Cortex of kidney (tissue), 1 donor: ENCODE measurements at places on chromosomes 11 and 22.

DNA sequence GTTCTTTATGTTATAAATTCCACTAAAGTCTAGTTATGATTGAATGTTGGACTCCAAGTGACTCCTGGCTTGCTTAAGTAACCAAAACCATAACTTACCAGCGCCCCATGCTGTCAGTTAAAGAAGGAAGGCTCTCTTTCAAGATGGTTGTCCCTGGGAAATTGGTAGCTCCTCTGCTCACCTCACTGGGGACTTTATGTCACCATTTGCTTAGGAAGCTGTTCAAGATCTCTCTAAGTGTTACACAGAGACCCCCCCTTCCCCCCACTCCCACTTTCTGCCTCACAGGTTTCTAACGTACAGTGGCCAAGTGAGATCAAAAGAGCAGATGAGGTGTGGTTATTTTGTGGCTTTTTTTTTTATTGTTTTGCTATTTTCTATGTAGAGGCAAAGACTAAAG, 301.8 kb downstream of the AASDHPPT start:
- no peak for DNase-seq

DNA sequence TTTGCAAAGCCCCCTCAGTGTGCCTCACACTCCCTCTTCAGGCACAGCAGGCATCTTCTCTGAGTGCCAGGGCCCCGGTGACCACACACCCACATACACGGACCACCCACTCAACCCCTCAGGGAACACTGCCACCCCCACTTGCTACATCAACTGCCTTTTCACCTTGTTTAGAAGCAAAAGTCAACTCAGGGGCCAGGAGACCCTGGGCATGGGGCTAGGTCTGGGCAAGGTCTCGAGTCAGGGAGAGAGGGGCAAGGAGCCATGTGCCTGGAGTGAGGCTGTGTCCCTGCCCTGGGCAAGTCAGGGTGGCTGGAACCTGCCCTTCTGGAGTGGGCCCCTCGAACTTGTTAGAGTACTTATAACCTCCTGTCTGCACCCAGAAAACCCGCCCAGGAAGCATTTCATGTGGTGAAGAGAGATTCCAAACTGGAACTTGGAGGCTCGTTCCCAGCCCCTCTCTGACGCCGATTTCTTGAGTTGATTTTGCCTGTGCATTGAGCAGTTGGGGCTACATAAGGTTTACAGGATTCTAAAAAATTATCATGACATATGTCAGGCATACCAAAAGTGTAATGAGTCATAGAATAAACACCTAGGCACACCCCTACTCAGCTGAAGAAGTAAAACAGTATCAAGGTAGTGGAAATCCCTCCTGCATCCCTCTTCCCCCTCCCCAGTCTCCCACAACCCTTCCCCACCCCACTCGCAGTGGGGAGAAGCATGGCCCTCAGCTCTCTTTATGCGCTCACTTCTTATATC, 74.3 kb downstream of the MYEOV start:
- DNase-seq, result no peak

GRCh38 chr11:36540998-36541397, 26.8 kb upstream of the RAG1 start:
- DNase-seq, result no peak

DNA sequence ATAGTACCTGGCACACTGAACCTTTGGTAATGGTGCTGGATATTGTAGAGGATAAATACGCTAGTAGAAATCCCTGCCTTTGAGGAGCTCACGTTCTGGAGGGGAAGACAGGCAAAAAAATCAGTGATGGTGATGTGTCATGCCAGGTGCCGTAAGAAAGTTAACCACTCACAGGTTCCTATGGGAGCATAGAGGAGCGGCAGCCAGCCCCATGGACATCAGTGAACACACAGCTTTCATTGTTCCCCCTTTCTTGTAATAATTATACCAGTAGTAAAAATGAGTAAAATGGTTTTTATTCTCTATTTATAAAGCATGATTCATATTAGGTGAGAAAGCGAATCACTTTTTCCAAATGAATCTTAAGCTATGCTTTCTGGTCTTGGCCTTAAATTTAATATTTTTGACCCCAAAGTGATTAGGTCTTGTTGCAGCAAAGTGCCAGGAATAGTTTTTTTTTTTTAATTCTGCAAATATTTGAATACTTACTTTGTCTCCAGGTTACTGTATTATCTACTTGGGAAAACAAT, 57.9 kb downstream of the UVRAG start:
- DNase-seq, result no peak

GRCh38 chr22:35307892-35308291, 8.2 kb downstream of the TOM1 start:
- no peak for DNase-seq

DNA sequence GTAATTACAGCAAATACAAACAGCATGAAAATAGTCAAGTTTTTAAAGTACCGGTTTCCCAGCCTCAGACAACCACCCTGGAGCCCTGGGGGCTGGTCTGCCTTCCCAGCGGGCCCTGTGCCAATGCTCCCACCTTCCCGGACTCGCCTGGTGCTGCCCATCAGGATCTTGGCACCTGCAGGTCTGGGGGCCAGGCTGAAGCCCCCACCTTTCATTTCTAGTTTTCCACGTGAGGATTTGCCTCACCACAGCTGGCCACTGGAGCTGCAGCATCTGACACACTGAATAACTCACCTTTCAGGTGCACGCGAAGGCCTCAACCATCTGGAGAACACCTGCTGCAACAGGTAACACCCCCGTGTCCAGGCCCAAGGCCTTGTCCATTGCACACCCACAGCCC, 108.7 kb upstream of the THY1 start:
- no peak for DNase-seq

- DNase-seq, result no peak
These were observed 44.6 kb downstream of the SPATA19 start for GRCh38 chr11:133800666-133801065.

DNA sequence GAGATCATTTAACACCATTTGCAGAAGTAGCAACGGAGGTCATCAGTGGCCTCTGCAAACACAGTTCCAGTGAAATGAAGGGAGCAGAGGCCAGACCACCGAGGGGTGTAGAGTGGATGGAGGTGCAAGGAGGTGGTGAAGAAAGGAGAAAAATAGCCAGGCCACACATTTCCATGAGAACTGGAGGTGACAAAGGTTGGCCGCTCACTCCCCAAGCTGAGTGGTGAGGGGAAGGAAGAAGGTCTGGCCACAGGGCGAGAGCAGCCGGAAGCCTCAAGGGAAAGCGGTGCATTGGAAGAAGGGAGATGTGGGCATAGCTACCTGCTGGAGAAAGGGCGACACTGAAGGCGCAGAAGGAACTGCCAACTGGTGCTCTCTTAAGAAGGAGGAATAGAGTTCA, 20.1 kb upstream of the TMPRSS4 start:
- DNase-seq, result no peak

DNA sequence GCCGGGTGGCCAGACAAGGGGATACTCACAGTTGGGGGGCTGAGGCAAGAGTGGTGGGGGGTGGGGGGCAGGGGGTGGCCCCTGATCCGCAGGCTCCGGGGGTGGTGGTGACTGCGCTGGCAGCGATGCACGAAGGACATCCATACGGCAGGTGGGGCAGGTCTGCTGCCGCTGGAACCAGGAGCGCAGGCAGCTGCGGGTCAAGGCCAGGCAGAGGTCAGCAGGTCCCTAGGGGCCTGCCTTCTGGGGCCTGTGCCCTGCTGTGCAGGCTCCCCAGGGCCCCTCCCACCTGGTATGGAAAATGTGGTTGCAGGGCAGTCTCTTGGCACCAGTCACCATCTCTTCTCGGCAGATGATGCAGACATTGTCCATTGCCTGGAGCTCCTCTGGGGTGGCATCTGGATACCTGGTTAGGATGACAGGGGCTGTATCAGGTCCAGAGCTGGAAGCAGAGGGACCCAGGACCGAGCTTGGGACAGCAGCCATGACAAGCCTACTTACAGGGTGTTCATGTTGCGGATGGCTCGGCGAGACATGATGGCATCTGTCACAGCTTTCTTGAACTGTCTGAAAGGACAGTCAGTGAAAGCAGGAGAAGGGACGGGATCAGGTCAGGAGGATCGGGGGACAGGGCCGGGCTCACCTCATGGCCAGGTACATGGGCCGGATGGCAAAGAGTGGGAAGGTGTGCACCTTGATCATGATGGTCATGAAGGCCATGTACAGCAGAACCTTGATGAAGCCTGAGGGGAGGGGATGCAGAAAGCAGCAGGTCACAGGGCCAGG, 3.5 kb downstream of the SYVN1 start:
- no peak for DNase-seq

DNA sequence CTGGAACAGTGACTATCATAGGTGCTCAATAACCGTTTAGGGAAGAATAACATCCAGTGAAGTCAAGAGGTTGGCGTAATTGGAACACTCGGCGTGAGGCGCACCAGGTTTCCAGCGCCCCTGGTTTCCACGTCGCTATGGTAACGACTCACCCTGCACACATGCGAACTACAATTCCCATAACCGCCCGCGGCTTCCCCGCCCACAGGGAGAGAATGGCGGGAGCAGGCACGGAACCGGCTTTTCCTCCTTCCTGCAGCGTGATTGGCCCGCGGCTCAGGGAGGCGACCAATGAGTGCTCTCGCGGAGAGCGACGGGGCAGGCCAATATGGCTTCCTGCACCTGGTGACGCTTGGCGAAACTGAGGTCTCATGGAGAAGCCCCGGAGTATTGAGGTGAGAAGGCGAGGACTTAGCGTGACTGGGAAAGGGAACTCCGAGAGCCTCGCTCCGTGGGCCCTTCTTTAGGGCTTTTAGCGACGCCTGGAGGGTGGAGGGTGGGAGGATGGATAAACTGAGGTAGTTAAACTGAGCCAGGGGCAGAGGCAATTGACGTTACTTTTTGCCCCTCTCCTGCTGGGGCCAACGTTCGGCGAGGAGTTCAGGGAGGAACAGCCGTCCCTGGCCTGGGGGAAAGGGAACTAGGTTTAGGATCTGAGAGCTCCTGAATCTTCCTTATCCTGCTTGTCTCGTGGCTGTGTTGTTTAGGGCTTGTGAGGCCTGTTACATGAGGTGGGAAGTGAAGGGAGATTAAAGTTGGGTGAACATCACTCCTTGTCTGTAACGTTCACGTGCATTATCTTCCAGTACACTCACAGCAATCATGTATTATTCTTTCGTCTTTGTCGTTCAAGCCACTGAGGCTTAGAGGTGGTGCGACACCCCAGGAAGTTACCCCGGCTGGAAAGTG, at the start of gene L3MBTL2:
L3MBTL2 (plus strand) TSS at position 321 of the 909 bp plus-strand sequence; CDS start at position 372, 51 bp downstream.
- DNase-seq, result peak; percentile 77

- DNase-seq, result no peak
These were observed 2.9 kb downstream of the PKNOX2 start for GRCh38 chr11:125167292-125167953.

GRCh38 chr22:48944433-48944750, 883.3 kb downstream of the BRD1 start:
- no peak for DNase-seq

- DNase-seq, result no peak
These were observed 89.8 kb downstream of the PDE2A start for GRCh38 chr11:72584293-72584938.

DNA sequence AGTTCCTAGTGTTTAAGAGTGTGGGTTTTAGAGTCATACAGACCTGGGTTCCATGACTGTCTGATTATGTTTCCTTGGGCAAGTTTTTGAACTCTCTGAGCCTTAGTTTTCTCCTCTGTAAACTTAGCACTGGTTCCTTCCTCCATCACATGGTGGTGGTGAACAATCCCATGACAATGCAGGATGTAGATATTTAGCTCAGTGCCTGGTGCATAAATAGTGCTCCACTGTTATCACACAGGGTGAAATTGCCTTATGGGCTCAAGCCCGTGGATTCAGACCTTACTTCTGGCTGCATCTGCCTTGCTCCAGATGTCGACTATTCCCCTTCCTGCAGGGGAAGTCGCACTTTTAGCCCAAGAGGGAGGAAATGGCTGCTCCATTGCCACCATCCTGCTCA, 62.7 kb downstream of the LDLRAD3 start:
- no peak for DNase-seq

- no peak for DNase-seq
These were observed 4.2 kb downstream of the MUC5B start for GRCh38 chr11:1226986-1227550.

GRCh38 chr11:88515002-88515401, 177.5 kb upstream of the CTSC start:
- DNase-seq, result no peak

DNA sequence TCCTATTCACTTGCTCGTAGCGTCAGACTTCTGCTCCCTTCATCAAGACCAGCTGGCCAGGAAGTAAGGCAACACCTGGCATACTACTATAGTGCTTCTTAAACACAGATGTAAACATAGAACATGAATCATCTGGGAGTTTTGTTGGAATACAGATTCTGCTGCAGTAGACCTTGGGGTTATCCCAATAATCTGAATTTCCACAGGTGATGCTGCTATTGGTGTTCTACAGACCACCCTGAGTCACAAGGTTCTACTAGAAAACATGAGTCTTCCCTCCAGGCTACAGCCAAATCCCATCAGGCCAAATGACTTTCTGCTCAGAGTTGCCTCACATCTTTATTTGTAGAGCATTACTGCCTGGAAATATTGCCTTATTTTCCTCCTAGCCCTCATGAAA, 175.2 kb downstream of the NELL1 start:
- no peak for DNase-seq

GRCh38 chr11:1992111-1992510, 5.5 kb downstream of the H19 start:
- no peak for DNase-seq

DNA sequence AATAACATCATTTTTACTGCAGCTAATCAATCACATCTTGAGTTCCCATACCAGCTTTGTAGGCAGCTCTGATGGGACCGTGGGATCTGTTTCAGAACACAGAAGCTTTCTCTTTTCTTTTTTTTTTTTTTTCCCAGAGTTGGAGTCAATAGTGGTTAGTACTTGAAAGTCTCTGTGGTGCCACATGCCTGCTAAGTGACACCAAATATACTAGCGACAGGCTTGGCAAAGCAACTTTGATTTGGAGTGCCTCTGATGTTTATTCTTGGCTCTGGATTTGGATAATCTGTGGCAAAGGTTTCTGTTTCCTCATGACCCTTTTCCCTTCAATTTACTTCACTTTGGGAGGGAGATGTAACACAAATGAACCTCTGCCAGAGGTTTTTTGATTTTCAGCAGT, 681.4 kb upstream of the TENM4 start:
- DNase-seq, result no peak

DNA sequence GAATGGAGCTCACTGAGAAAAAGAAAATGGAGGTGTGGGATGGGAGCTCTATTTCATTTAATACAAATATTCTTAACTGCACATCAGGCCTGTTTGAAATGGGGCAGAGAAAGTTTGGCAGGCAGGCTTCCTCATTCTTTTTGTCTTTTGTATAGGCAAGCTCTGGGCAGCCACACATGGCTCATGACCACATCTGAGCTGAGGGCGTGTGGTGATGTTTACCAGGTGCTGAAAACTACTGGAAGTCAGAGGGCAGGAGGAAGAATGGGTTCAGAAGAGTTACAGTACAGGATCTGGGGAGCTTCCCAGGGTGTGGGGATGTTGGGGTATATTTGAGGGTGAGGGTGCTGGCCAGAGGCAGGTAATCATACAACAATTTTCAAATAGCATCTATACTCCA, 66.3 kb upstream of the NAV2 start:
- DNase-seq, result no peak

GRCh38 chr11:1271002-1271401, 38.4 kb downstream of the TOLLIP start:
- no peak for DNase-seq

DNA sequence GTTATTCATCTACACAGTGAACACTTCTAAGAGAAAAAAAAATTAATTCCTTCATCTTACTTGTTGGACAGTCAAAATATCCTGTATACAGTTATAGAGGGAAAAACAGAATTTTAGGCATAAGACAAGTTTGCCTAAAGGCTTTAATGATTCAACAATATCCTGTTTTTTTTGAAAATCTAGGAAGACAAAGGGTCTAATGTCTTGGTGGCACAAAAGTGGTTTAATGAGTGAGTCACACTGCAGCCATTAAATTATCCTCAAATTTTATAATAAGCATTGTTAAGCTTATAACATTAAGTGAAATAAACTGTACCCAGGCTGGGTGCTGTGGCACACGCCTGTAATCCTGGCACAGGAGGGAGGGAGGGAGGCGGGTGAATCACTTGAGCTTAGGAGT, 72.9 kb downstream of the GAB2 start:
- DNase-seq, result no peak
